T1000 (cell line): ENCODE measurements at places on chromosomes 7 and 10.

GRCh38 chr10:49168171-49168540 lies 20.0 kb downstream of the TMEM273 start:
- DNase-seq = no peak

DNA sequence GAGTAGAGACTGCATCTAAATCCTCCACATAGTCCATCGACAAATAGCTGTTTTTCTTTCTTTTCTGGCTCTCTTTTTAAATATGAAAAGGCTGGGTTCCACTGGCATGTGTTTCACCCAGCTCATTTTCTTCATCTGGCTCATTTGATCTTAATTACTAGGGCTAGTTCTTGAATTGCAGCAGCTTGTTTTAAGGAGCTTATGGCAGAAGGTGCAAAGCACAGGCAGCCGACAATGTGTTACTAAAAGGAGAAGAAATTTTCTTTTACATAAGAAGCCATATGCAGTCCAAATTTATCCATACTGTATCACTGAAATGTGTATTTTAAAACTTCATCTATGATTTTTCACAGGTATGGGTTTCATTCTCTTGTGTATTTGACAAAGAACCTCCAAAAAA lies 205.6 kb upstream of the PTER start:
- no peak for DNase-seq

GRCh38 chr10:130485958-130486895 lies 350.0 kb downstream of the GLRX3 start:
- DNase-seq = no peak

DNA sequence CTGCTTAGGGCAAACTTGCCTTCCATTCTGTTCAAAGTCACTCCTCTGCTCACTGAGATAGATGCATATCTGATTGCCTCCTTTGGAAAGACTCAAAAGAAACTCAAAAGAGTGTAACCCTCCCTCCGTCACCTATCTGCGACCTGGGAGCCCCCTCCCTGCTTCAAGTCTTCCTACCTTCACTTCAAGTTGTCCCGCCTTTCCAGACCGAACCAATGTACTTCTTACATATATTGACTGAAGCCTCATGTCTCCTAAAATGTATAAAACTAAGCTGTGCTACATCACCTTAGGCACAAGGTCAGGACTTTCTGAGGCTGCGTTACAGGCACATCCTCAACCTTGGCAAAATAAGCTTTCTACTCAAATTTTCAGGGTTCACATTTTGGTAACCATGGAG lies 77.4 kb upstream of the C1GALT1 start:
- DNase-seq = no peak

- DNase-seq = no peak
Observed at GRCh38 chr7:53087274-53087673, 51.8 kb downstream of the POM121L12 start.

DNA sequence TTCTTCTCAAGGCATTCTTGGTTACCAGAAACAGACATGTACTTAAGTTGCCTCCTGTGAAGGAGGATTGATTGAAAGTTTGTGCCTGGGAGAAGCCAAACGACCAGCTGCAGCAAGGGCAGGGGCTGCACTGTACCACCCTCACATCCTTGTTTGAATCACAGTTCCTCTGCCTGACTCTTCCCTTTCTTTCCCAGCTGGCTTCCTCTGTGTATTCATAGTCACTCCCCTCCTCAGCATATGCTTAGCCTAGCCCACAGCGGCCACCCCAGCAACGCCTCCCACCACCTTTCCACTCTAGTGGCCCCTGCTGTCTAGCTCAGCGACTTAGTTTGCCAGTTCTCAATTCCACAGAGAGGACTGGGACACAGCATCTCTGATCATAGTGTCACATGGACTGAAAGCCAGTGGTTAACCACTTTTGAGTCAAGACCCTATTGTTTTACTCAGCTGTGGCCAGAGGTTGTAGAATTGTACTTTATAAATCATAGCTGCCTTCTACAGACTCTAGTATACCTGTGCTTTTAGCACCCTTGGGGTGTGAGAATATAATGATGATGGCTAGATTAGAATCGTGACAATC lies 643.0 kb downstream of the SUGCT start:
- DNase-seq = no peak

- no peak for DNase-seq
Observed at GRCh38 chr10:72611783-72612182, 14.1 kb downstream of the MICU1 start.

- DNase-seq = no peak
Observed at GRCh38 chr10:87646192-87646909, 13.3 kb upstream of the PAPSS2 start.

DNA sequence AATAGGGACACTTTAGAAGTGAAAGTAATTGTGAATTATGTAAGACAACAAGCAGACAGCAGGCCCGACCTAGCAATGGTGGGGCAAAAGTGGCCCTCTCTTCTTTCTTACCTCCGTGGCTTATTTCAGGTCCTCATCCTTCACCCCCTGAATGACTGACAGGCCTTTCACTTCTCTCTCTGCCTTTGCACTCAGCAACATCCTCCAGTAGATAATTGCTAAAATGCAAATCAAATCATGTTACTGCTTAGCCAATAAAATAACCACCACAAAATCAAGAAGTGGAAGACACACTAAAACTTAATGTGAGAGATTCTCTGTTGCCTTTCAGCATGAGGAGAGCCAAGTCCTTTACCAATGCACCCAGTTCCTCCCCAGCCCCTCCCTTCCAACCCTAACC lies 274.6 kb upstream of the ZNF32 start:
- no peak for DNase-seq
